ENCODE measurements at places on chromosomes 7 and 10.
A peak's percentile ranks its signal among the peaks of the same experiment; 100 is the strongest.

DNA sequence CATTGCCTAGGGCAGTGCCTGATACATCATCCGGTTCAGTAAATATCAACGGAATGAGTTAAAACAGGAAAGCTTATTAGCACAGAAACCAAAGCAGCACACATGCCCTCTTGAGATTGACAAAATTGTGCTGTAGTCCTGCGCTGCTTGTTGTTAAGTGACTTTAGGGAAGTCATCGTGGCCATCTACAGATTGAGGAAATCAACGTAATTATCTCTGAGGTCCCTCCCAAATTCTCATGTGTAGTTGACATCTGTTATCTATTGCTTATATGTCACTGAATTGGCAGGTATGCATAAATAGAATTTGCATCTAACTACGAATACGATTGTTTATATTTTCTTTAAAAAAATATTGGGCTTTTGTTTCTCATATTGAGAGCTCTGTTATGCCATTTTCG is 3.5 kb upstream of the GNB2 start:
- DNase-seq = no peak

DNA sequence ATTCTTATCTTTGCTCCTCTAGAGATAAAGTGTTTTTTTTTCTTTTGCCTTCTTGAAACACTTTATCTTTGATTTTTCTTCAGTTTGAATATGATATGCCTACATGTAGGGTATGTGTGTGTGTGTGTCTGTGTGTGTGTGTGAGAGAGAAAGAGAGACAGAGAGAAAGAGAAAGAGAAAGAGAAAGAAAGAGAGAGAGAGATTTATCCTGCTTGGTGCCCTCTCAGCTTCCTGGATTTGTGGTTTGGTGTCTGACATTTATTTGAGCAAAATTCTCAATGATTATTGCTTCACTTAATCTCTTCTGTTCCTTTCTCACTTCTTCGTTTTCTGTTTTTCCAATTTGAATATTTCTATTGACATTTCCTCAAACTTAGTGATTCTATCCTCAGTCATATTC is 60.3 kb downstream of the RAB18 start:
- no peak for DNase-seq

DNA sequence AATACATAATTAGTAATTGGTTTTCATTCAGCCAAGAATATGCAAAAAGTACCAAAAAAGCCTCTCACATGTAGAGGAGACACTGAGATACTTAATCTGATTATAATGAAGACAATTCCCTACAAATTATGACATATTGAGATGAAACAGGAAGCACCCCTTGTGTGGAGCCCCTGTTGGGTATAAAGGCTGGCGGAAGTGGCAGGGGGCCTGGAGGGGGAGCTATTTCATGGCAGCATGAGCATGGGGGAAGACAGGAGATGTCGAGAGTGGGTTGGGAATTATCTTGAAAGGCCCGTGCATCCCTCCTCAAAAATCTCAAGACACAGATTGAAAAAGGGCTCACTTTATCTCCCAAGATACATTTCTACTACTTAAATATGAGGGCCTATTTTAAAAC is 96.9 kb downstream of the PIP4K2A start:
- DNase-seq = no peak

DNA sequence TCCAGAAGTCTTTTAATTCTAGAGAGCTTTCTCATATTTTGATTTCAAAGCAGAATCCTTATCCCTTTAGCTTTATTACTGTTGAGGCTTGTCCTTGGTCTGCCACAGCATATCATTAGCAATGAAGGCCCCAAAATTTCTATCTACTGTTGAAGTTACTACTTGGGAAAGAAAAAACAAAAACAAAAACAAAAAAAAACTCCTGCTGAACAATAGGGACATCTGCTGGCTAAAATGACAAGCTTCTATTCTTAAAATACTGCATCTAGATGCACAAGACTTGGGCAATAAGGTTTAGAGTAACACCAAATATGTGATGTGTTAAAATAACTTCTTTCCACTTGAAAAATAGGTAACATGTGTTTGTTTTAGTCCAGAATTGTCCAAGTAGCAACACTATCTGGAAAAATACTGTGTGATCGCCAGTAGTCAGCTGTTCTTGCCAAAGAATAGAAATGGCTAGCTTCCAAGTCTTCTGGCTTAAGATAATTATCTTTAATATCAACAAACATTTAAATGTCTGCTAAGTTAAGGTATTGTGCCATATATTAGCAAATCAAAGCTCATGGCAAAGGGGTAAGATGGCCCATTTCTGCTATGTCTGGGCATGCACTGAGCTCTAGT is 3.8 kb upstream of the DMTF1 start:
- DNase-seq = no peak

DNA sequence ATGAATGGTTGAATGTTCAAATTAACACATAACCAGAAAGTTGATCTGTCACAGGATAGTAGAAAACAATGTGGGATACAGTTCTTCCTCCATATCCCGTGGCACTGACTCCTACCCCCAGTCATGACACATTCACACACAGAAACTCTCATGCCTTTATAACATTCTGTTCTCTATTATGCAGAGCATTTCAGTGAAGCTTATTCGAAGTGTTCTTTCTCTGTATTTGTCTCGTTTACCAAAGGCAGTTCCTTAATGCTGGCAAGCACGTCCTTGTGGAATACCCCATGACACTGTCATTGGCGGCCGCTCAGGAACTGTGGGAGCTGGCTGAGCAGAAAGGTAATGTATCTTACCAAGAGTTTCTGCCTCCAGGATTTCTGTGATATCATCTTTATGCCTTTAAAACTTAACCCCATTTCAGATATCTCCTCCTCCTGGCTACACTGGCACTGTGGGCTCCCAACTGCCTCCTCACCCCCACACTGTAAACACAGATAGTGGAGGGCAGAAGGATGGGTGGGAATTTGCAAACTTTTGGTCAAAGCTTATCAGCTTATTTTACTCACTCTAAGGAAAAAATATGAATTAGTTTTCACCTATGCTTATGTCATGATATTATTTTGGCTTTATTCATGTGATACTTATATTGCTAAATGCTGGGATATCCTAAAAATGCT is 34.1 kb downstream of the BLVRA start:
- DNase-seq = no peak

- no peak for DNase-seq
Measured at GRCh38 chr10:10878963-10879362, 138.7 kb upstream of the CELF2 start.

GRCh38 chr10:131670341-131670740 is 230.5 kb upstream of the PPP2R2D start:
- no peak for DNase-seq

GRCh38 chr7:148883266-148884048 is 634 bp downstream of the EZH2 start:
- DNase-seq = no peak

DNA sequence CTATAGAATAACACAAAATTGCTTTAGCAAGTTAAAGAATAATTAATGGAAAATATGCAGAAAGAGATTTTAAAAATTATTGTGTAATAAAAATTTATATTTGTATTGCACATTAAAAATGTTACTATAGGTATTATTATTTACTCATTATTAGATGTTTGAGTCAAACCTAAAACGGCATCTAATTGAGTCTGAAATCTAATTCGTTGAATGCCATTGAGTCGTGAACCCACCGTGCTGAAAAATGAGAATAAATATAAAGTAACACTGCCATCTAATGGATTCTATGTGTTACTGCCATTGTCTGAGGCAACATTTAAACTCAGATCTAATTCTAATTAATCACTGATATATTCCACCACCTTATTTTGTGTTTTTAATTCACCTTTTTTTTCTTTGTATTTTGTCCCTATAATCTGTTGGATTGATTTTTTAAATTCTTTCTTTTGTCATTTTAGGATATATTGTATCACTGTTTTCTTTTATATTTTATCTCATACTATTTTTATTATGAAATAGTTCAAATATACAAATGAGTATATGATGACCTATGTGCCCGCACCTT is 62.2 kb downstream of the SAMD9 start:
- DNase-seq = no peak

- DNase-seq = no peak
Measured at GRCh38 chr7:91267171-91267955, 3.1 kb downstream of the FZD1 start.

DNA sequence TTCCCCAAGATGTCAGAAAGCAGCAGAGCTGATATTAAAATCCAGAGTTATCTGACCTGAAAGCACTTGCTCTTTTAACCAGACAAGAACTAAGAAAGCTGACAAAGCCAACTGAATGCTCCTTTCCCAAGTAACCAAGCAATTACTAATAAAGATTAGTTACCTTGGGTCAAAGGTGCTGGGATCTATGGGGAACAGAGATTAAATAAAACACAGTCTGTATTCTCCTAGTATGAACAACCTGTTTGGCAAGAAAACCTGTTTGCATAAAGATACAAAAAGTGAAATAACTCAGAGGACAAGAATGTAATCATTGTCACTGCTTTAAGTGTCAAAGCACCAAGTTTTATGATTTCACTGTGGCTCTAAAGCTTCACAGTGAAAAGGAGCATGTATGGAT is 35.7 kb downstream of the ITPRID1 start:
- no peak for DNase-seq

DNA sequence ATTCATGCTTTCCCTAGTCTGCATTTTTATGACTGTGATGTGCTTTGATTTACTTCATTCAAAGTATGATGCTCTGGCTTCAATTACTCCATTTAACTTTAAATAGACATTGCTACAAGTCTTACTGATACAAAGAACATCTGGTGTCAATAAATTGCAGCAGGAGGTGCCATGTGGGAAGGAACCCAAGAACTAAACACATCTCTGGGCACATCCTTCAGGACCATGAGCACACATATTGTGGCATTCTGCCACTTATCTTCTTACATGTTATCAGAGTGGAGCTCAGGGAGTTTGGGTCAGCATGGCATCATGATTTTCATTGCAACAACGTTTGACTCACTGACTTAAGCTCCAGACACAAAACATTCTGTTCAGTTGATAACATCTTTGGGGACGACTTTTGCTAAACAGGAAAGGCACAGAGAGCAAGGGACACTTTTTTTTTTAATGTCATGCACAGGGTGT is 227.0 kb downstream of the DKK1 start:
- DNase-seq = no peak

DNA sequence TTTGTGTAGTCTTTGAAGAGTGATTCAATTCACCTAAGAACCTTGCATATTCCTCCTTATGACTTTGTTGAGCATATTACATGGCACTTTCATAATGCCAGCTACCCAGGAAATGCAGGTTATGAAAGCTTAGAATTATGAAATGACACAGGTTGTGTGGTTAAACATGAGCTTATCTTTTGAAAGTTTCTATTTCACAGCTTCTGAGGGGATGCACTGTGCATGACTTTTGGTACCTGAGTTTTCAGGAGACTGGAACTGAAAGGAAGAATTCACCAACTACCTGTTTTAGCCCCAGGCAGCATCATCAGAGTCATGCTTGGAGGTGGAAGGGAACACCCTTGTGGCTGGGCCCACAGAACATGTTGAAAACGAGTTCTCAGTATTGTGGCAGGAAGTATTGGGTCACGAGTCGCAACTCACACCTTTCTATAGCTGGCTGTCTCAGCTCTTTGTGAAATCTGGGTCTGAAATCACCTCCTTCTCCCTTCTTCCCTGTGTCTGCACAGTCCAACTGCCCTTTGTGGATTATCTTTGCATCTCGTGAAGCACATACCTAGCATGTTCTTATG is 228.2 kb downstream of the PTEN start:
- peak; percentile 81 for DNase-seq

DNA sequence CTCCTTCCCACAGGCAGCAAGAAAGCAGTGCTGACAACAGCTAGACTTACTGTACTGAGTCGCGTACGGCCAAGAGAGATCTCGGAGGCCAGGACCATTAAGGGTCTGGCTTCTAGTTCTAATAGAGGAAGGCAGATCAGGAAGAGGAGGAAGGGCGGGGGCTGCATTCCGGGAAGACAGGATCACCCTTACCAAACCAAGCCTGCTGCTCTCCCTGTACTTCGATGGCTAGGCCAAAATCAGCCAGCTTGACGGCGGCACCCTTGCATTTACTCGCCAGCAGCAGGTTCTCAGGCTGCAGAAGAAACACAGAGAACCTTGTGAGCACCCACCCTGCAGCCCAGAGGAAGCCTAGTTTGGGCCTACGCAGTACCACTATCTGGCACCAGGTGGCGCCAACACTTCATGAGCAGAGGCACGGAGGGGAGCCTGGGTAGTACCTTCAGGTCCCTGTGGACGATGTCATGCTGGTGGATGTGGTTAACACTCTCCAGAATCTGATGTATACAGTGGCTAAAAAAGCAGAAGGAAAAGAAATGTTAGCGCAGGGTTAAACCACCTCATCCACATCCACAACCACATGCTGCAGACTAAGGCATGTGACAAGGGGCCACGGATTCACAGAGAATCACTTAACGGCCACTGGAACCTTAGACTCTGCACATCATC is 25.4 kb downstream of the CAMK2G start:
- DNase-seq = no peak

- no peak for DNase-seq
Measured at GRCh38 chr10:86286236-86287109, 80.1 kb downstream of the GRID1 start.

GRCh38 chr7:84701524-84702306 is 485.1 kb downstream of the SEMA3D start:
- no peak for DNase-seq

DNA sequence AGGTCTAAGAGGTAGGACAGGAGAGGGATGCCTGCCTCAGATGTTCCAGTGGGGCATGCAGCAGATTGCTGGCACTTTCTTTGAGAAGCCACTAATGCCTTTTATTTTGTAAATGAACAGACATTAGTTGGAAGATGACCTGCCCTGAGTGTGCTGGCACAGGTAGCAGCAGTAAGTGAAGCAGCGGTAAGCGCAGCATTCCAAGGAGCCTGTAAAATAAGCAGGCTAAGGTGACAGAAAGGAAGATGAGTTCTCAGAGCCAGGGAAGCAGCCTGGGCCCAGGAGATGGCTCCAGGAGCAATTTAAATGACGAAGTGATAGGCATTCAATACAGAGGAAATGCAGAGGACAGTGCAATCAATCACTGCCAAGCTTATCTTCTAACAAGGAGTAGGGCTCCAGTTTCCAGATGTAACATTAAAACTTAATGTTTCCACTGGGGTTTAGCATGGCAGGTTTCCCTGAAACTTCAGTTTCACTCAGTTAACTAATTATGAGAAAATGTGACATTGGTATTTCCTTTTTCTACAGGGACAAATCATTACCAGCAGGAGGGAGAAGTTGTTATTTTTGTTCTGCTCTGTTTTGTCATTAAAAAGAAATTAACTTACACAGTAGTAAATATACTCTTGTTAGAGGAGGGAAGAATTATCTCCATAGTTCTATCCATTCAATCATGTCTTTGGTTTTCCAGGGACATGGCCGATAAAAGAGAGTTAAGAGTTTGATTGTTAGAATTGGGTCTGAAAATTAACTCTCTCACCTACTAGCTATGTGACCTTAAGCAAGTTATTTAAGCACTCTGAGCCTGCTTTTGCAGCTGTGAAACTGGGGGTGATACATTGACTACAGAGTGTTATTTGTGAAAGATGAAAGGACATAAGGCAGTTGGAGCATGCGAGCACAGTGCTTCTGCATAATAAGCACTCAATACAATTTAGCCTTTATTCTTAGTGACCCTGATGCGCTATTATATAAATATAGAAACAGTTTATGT is 96.6 kb upstream of the PTN start:
- DNase-seq = no peak

GRCh38 chr10:72126184-72126871 is 38.0 kb upstream of the SPOCK2 start:
- DNase-seq = no peak
